ENCODE measurements at places on chromosomes 2 and 18.

GRCh38 chr2:218257390-218257981, 3.3 kb upstream of the GPBAR1 start:
- DNase-seq: no peak

GRCh38 chr2:10532638-10533101, 84.5 kb upstream of the ODC1 start:
- no peak for DNase-seq

DNA sequence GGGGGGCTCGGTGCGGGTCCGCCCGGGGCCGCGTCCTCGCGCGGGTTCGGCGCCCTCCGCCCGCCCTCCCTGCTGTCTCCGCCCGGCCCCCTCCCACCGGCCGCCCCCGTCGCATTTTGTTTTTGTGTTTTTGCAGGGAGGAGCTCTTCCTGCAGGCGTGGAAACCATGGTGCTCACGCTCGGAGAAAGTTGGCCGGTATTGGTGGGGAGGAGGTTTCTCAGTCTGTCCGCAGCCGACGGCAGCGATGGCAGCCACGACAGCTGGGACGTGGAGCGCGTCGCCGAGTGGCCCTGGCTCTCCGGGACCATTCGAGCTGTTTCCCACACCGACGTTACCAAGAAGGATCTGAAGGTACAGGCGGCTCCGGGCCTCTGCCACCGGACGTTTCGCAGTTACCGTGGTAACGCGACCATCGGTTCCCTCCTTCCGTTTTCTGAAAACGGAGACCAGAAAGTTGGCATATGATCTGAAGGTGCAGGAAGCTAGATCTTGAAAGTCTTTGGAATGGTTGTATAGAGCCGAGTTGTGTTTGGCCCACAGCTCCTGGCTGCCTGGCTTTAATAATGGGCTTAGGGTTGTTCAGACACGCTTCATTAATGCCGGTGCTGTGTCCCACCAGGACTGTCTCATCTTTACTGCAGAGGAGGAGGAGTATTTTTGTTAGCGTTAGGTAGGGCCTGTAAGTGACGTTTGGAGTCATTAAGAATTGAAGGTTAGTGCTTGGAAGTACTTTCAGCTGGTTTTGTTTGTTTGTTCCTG, 891 bp downstream of the KDM3A start:
- DNase-seq: no peak

- no peak for DNase-seq
Measured at GRCh38 chr2:61439241-61440002, 31.5 kb downstream of the USP34 start.

DNA sequence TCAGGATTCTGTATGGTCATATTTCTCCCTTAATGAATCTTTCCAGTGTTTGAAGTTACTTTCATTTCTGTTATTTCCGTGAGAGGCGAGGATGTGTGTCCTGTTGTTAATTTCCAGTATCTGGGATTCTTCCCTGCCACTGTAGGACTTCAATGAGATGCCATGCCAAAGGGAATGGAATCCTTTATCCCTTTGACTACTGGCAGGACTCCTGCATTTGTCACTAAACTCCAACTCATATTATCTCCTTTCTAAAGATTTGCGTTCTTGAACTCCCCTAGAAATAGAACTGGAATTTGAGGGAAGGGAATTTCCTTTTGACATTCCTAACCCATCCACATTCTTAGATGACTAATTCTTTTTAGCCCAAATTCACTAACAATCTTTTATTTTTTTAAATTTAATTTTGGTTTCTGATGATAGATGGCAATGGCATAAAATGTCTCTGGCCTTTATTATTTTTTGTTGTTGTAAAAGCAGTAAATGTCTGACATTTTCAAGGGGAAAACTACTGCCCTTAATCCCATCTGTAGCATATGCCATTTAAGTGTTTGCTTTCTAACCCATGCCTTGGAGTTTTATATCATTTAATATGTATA, 87.8 kb upstream of the EML6 start:
- DNase-seq: no peak
